ENCODE measurements at places on chromosomes 6 and 20.

GRCh38 chr6:16700916-16701234 is 60.4 kb downstream of the ATXN1 start:
- no peak for DNase-seq

DNA sequence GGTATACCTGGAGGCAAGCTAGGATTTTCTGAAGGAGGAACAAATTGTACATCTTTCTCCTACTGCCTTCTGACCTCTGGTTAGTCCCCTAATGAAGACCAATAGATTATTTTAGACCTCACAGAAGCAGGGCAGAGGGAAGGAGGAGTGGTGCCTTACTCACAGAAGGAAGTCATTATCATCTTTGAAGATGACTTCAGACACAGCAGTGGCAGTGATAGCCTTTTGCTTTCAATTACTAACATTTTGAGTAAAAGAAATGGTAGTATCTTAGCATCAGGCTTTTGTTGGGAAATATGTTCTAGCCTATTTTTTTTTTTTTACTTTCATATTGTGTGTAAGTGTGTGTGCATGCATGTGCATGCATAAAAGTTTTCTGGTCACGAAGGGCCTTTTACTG is 164.2 kb upstream of the PLN start:
- no peak for DNase-seq

- DNase-seq, result no peak
Observed at GRCh38 chr6:16568128-16568527, 193.1 kb downstream of the ATXN1 start.

- peak; percentile 75 for DNase-seq
Observed at GRCh38 chr6:150211700-150212511, 69.1 kb downstream of the PPP1R14C start.

DNA sequence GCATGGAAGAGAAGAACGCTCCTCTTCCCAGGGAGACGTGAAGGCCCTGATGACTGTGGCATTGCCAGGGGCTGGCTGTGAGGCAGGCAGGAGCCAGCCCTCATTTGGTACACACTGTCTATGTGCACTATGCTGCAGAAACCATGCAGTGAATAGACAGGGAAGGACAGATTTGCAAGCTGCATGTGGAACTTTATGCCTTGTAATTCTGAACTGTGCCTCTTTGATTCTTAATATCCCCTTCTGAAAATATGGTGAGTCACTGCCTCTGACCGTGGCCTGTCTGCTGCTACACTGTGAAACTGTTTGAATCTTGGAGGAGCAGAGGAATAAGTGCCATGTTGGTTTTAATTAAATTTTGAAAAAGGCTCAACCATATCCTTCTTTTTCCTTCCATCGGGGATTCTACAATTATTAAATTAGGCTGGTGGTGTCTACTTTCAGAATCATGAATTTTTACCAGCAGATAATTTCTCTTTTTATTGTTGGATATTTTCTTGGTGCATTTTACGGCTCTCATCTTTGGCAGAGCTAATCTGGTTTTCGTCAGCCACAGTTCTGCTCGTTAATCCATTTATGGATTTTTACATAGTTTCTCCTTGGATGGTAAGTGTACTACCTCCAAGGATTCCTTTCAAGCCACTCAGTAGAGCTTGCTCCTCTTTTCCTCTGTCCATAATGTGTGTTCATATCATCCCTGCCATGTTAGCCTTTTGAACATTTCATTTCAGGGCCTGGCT is 301.0 kb upstream of the SLC35B3 start:
- DNase-seq, result peak; percentile 0

- DNase-seq, result no peak
Observed at GRCh38 chr6:169763881-169764280, 12.5 kb downstream of the ERMARD start.
